ENCODE measurements at places on chromosomes 1 and 21.

DNA sequence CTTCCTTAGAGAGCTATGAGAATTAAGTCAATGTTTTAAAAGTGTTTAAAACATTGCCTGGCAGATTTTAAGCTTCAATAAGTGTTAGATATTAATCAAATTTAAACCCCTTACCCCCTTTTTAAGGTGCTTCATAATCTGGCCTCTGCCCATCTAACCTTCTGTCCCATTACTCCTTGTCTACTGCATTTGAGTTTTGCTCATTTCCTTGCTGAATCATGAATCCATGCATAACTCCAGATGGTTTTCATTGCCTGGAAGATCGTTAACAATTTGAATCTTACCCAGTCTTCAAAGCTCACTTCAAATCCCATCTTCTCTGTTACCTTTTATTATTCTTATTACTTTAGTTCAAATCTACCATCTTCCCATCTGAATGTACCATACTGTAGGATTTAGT lies 4.6 kb downstream of the HJV start:
- no peak for DNase-seq

GRCh38 chr1:66239834-66240233 lies 294.1 kb upstream of the SGIP1 start:
- DNase-seq, result no peak

DNA sequence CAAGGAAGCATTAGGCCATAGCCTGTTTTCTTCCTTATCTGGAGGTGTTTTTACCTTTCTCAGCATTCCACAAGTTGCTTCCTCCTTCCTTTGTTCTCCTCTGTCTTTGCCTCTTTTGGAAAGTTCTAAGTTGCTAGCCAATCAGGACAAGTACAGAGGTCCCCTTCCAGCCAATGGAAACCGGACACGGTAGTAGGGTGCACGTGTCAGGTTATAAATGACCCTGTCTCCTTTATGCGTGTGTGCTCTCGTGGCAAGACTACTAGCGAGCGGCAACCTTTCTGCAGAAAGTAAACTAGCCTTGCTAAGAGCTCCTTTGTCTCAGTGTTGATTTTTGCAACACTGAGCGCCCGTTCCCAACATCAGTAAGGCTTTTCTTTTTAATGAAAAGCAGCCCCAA lies 1.5 kb upstream of the ACADM start:
- DNase-seq, result no peak

DNA sequence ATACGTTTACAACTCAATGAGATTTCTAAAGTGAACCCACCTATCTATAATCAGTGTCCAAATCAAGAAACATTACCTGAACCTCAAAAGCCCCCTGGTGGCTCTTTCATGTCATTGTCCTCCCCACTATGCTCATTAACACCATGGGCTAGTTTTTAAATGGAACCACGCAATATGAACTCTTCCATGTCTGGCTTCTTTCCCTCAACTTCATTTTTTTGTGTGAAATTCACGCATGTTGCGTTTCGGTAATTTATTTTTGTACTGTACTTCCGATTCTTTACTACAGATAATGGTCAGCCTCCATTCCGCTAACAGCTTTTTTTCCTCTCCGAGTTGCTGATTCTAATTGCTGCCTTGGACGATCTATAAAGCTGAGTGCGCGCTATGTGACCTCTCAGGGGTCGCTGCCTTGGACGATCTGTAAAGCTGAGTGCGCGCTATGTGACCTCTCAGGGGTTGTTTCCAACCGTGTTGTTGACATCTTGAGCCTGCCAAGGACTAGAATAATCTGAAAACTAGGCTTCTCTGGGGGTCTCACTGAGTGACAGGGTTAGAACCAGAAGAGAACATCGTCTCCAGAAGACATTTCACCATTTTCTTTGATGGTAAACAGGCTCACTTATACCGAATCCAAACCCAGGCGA lies 1.1 kb upstream of the CACYBP start:
- DNase-seq, result peak; percentile 52

GRCh38 chr1:235766794-235767285 lies 99.9 kb downstream of the LYST start:
- no peak for DNase-seq

DNA sequence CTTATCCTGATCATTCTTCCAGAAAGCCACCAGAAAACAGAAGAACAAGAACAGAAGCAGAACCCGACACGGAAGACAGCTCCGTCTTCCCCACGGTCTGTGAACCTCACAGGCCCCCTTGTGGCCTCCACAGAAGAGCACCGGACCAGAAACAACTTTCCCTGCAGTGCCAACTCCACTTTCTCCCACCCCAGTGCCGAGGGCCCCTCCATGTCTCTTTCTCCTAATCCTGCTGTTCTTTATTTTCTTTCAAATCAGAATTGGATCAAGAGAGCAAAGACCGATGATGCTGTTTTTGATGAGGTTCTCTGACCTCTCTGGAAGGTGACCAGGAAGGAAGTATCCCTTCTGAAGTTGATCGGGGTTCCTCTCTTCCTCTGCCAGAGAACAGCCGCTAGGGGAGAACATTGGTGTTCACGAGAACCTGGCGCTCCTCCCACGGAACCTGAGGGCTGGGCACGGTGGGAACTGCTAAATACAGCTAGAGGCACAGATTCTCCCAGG lies 58.9 kb upstream of the CTTNBP2NL start:
- DNase-seq, result peak; percentile 68
